ENCODE measurements at places on chromosomes 7 and 10.

DNA sequence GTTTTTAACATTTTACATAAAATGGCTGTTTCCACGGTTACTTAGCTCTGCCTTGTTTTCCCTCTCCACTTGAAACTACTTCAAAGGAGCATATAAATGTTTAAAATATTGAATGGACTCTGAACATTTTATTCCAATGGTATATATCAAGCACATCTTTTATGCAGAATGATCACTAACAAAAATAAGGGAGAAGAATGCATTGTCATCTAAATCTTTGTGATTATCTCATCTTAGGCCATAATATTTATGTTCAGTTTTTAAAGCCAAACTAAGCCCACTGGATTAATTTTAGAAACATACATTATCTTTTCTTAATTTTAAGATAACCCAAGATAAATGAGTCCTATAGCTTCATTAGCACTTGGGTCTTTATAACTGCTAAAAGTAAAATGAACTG lies 13.4 kb upstream of the EBLN1 start:
- no peak for DNase-seq

DNA sequence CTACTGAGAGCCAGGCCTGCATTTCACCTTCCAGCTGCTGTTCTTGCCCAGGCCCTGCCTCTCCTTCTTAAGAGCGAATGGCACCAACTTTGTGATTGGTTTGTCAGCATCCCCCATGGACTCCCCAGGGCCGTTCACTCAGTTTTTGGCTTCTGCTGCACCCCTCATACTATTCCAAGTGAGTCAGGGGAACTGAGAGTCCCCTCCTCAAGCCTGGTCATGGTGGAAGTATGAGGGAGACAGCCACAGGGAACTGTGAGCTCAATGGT lies 62.4 kb upstream of the ANTXRL start:
- no peak for DNase-seq

DNA sequence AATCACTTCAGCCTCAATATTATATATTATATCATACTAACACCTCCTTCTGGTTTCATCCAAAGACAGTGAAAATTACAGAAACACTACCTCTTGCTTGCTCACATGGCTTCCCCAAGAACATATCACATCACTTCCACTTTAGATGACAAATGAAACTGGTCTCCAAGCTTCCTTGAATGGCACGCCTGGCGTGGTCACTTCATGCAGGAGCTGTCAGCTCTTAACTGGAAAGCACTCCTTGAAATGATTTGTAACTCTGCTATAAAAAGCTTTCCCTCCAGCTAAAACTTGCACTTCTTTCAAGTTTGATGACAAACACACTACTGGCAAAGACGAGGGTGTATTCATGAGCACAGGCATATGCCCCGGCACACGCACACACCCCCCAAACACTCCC lies 84.1 kb upstream of the INHBA start:
- DNase-seq: no peak

DNA sequence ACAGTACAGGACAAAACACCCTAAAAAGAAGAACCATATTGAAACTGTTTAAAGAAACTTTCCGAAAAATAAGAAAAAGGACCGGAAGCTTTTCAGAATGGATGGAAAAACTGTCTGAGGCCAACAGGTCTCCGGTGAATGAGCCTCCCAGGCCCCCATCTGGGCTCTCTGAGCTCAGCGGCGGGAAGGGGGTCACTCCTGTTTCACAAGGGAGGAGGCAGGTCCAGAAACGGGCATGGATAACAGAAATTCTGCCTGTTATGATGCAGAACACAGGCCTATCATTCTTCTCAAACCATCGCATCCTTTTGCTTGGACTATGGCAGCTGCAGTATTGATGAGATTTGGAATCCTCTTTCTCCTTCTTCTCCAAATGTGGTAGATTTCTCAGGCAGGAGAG lies 58.9 kb upstream of the SHH start:
- no peak for DNase-seq

DNA sequence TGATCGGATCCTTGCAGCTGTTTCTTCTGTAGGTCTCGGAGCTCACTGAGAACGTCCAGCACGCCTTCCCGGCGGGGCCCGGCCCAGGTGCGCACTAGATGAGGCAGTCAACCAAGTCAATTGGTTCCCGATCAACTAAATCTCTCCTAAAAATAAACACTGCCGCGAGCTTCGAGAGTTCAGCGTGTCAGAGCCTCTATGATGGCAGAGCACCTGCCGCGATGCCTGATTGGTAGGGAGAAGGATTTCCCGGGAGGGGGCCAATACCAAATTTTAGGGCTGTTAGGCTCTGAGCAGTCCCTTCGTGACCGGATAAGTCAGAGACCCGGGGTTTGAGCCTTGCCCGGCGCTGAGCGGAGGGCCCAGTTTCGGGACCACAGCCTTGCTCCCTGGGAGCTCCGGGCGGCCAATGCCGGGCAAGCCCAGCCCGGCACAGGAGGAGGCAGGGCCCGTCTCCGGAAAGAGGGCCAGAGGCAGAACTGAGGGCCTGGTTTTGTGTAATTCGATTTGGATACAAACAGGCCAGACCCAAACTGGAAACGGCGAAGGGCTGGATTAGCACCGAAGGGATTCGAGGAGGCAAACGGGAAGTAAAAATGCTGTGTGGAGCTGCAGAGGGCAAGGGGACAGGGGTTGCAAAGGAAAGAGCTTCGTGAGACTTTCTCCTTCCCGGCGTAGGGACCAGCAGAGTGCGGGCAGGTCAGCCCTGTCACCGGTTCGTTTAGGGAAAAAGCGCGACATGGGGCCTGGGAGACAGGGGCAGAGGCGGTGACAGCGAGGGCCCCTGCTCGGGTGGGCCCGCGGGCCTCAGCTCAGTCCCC lies 569 bp downstream of the SLC26A5 start:
- peak; percentile 17 for DNase-seq

GRCh38 chr7:7902845-7903244 lies 65.8 kb upstream of the GLCCI1 start:
- DNase-seq: no peak

DNA sequence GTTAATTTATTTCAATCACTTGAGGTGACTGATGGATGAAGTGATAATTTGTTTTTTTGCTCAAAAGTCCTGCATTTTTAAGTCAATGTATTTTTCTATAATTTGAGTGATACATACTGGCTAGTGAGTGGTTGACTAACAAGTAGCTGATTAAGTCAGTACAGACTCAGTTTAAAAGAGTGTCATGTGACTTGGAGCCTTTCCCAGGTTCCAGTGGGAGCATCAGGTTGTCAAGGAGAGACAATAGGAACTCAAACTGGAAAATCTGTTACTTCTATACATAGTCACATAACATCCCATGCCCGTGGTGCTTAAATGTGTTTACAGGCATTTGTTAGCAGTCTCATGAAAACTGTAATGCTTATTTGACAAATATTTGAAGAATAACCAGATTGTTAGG lies 154.7 kb downstream of the ANK3 start:
- DNase-seq: no peak

- DNase-seq: no peak
Observed at GRCh38 chr7:130352194-130353074, 7.8 kb downstream of the CPA5 start.

GRCh38 chr7:36021917-36022550 lies 131.0 kb upstream of the EEPD1 start:
- DNase-seq: no peak

DNA sequence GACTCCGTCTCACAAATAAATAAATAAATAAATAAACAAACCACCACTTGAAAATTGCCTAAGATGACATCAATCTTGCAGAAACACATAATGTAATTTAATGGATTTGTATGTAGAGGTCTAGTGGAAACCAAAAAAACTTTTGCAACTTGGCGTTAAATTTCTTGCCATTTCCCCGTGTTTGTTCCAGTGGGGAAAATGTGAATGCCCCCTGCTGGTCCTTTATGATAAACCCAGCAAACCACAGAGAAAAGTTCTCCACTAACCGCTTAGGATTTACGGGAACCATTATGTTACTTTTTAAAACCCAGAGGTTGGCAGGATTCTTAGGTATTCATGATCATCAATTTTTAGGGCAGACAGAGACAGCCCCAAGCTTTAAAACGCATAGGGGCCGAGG lies 32.5 kb downstream of the LAMB4 start:
- no peak for DNase-seq

DNA sequence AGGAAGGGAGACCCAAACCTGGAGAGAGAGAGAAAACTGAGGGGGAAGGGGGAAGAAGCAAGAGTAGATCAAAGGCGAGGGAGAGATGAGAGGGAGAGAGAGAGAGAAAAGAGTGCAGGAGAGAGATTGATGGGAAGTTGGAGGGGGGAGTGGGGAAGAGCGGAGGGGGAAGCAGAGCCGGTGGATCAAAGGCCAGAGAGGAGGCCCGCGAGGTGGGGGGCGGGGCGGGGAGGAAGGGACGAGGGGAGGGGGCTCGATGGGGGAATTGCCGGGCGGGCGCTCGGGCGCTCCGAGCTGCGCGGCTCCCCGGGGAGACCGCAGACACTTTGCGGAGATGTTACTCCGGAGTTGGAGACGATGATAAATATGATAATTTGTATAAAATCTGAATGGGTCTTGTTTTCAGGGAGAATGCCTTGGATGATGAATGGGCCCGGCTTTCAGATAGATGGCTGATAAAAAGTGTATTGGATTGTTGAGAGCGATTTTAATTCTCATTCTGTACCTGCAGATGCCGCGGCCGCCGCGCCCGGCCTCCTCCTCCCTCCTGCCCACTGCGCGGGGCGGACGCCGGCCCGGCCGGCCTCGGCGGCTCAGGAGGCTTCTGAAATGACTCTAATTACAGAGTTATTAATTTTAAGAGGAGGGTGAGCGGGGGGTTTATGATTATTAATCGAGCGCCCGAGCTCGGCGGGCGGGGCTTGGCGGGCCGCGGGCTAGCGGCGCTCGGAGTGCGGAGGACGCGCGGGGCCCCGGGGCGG lies 21.4 kb upstream of the PAX2 start:
- DNase-seq: no peak

- no peak for DNase-seq
Observed at GRCh38 chr10:117807441-117807840, 239.3 kb downstream of the RAB11FIP2 start.

DNA sequence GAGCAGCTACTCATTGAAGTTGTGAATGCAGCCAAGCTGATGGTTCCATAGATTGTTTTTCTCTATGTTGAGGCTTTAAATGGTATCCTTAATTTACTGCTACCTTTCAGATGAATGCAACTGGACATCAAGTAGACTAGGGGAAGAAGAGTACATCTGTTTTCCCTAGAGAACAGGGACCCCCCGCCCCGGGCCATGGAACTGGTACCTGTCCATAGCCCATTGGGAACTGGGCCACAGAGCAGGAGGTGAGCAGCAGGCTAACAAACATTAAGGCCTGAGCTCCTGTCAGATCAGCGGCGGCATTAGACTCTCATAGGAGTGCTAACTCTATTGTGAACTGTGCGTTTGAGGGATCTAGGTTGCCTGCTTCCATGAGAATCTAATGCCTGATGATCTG lies 391.3 kb downstream of the AUTS2 start:
- DNase-seq: no peak

DNA sequence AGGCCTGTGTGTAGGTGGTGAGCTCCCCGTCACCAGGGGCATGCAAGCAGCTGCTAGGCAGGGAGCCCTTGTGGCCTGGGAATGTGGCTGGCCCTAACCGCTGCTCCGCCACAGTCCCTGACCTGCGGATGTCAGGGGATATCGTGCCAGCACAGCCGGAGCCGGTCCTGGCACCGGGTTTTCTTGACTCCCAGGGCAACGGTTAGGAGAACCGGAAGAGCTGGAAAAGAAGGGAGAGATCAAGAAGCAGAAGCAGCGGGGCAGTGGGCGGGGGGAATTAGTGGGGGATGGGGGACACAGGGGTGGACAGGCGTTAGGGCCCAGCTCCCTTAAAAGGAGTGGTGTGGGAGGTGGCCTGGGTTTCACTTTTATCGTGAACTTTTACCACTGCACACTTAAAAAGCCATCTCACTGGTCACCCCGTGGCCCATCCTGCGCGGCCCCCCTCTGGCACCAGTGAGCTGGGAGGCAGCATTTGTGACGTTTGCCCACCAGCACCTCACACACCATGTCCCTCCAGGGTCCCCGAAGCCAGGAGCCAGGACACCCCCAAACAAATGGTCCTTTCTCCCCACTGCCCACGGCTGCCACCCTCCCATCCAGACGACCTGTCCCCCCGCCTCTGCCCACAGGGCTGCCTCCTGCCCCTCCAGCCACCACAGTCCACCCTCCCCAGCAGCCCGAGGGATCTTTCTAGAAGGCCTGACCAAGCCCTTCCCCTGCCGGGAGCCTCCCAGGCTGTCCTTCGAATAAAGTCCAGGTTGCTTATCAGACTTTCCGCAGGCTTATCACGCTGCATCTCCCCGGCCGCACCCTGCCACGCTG lies 1.8 kb upstream of the MICALL2 start:
- no peak for DNase-seq

All from B cell (primary cell).